Endothelial cell of umbilical vein (primary cell): ENCODE measurements at places on chromosomes 2 and 18. TPM values are rescaled to one million over a fixed set of nuclear protein-coding genes. Genes with fewer than 3 reads are reported as not detected.

DNA sequence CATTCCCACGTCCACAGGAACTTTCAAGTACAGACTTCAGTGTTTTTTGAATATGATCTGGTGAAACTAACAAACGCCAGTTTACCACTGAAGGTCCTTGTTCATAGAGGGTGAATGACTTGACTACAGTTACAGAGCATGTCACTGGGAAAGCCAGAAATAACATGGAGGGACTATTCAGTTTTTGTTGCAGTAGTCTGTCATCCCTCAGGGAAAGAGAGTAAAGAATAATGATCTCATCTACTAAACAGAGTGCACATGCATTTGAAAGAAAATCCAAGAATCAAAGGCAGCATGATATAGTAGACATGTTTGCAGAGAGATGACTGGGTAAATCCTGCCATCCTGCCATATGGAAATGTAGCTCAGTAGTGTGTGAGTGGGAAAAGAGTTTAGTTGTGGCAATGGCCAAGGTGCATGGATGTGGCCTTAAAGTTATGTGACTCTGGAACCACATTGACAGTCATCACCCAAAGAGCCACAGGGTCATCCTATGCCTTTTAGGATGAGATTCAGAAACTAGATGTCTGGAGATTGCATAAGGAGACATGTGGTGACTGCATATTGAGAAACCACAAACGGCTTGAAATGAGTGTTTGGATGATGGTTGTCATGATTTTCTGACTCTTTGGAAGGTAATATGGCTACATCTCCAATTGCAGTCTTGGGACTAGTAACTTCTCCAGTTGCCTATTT is 125.3 kb upstream of the ZEB2 start:
- H3K36me3 ChIP-seq = no peaks in the 10 kb centered on the region
- no peaks in the 10 kb centered on the region for H3K27me3 ChIP-seq
- H3K4me1 ChIP-seq = no peaks in the 10 kb centered on the region
- DNase-seq = no peak
- H3K27ac ChIP-seq = no peak overlapping the region

DNA sequence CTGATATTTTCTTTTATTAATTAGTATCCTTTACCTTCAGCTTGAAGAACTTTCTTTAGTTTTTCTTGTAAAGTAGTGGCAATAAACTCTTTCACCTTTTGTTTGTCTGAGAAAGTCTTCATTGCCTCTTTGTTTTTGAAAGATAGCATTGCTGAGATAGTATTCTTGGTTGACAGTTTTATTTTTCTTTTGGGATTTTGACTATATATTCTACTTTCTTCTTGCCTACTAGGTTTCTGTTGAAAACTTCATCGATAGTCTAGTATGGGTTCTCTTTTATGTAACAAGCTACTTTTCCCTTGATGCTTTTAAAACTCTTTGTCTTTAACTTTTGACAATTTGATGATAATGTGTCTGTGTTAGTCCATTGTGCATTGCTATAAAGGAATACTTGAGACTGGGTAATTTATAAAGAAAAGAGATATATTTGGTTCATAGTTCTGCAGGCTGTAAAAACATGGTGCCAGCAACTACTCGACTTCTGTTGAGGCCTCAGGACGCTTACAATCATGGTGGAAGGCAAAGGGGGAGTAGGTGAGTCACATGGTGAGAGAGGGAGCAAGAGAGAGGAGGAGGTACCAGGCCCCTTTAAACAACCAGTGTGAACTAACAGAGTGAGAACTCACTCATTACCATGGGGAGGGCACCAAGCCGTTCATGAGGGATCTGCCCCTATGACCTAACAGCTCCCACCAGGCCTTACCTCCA is 12.0 kb downstream of the CCDC150 start:
- no peaks in the 10 kb centered on the region for H3K4me1 ChIP-seq
- no peaks in the 10 kb centered on the region for H3K36me3 ChIP-seq
- no peak for DNase-seq
- H3K27me3 ChIP-seq = no peaks in the 10 kb centered on the region

- H3K27ac ChIP-seq = peak overlapping the region; percentile 100
- no peaks in the 10 kb centered on the region for H3K27me3 ChIP-seq
- no peaks in the 10 kb centered on the region for H3K36me3 ChIP-seq
- peak; percentile 86 for DNase-seq
- peaks cover 98% of the 10 kb centered on the region for H3K4me1 ChIP-seq
- no peak overlapping the region for H3K4me3 ChIP-seq
These were observed 89.9 kb upstream of the EFEMP1 start for GRCh38 chr2:56013475-56013874.

DNA sequence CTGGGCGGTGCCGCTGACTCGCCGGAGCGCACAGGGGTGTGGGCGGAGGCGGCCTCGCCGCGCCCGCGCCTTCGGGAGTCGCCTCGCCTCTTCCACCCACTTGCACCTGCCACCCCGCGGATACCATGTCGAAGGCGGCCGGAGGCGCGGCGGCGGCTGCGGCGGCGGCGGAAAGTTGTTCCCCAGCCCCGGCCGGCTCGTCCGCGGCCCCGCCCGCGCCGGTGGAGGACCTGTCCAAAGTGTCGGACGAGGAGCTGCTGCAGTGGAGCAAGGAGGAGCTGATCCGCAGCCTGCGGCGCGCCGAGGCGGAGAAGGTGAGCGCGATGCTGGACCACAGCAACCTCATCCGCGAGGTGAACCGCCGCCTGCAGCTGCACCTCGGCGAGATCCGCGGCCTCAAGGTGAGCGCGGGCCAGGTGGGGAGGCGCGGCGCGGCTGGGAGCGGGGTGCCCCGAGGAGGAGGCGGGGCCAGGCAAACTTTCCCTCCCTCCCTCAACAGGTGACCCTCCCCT is 766 bp downstream of the CCDC85A start:
- H3K27ac ChIP-seq = peak overlapping the region; percentile 14
- peak; percentile 46 for DNase-seq
- peak overlapping the region; percentile 92 for H3K4me3 ChIP-seq
- no peaks in the 10 kb centered on the region for H3K36me3 ChIP-seq
- H3K27me3 ChIP-seq = no peaks in the 10 kb centered on the region
- H3K4me1 ChIP-seq = peaks cover 16% of the 10 kb centered on the region

GRCh38 chr2:234178330-234179030 is 128.0 kb downstream of the SPP2 start:
- no peaks in the 10 kb centered on the region for H3K36me3 ChIP-seq
- no peaks in the 10 kb centered on the region for H3K4me1 ChIP-seq
- H3K27ac ChIP-seq = no peak overlapping the region
- peak; percentile 46 for DNase-seq
- H3K4me3 ChIP-seq = no peak overlapping the region

DNA sequence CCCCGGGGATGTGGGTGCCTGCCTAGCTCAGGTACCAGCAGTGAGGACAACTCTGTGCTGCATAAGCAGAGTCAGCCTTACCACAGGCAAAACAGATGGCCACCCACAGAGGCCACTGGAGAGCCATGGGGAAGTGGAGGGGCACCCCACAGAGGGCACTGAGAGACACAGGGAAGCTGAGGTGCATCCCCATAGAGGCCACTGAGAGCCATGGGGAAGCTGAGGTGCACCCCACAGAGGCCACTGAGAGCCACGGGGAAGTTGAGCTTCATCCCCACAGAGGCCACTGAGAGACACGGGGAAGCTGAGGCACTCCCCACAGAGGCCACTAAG is 134.1 kb upstream of the EPAS1 start:
- no peak overlapping the region for H3K27ac ChIP-seq
- peaks cover 17% of the 10 kb centered on the region for H3K36me3 ChIP-seq
- no peaks in the 10 kb centered on the region for H3K27me3 ChIP-seq
- H3K4me3 ChIP-seq = no peak overlapping the region

GRCh38 chr18:47997338-47997780 is 66.9 kb upstream of the SMAD2 start:
- H3K4me1 ChIP-seq = no peaks in the 10 kb centered on the region
- peaks cover 2% of the 10 kb centered on the region for H3K27me3 ChIP-seq
- DNase-seq = no peak
- H3K36me3 ChIP-seq = no peaks in the 10 kb centered on the region
- H3K27ac ChIP-seq = no peak overlapping the region

DNA sequence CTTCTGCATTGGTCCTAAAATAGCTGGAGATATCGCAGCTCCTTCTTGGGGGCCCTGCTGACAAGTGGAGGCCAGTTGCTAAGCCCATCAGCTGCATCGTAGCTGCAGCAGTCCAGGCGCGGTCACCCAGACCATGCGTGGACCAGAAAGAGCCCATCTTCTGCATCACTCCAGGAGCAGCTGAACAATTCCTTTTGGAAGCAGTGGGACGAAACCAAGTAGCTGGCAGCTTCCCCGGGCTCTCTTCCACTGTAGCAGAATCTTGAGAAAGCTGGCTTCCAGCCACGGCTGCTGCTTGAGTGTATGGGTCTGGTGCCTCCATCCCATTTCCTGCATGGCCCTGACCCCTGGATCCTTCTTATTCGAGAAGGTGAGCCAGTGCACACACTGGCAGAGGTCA is 22.2 kb upstream of the CAB39 start:
- no peak for DNase-seq
- no peak overlapping the region for H3K4me3 ChIP-seq
- H3K27ac ChIP-seq = no peak overlapping the region
- H3K4me1 ChIP-seq = no peaks in the 10 kb centered on the region

The CNGA3 gene
- total RNA-seq = not detected in 2 replicates

The NOSTRIN gene
- total RNA-seq = 0.75 TPM in 1 of 2 replicates, not detected in the other

The KCNK3 gene
- total RNA-seq = not detected in 2 replicates

The MAPRE3 gene
- 5.0 and 6.1 TPM in 2 replicates for total RNA-seq
